Mesenchymal stem cell (in vitro differentiated cells and primary cell): ENCODE measurements at places on chromosomes 7 and 10.

GRCh38 chr10:74738985-74739567 lies 87.3 kb upstream of the KAT6B start:
- DNase-seq: peak; percentile 16
- peaks cover 3% of the 10 kb centered on the region for H3K4me1 ChIP-seq
- no peaks in the 10 kb centered on the region for H3K36me3 ChIP-seq
- no peaks in the 10 kb centered on the region for H3K27me3 ChIP-seq
- no peak overlapping the region for H3K27ac ChIP-seq

GRCh38 chr10:89204621-89205185 lies 2.4 kb downstream of the CH25H start:
- peaks cover 16% of the 10 kb centered on the region for H3K4me1 ChIP-seq
- H3K4me3 ChIP-seq: no peak overlapping the region
- no peak for DNase-seq
- H3K27me3 ChIP-seq: peaks cover 52% of the 10 kb centered on the region

DNA sequence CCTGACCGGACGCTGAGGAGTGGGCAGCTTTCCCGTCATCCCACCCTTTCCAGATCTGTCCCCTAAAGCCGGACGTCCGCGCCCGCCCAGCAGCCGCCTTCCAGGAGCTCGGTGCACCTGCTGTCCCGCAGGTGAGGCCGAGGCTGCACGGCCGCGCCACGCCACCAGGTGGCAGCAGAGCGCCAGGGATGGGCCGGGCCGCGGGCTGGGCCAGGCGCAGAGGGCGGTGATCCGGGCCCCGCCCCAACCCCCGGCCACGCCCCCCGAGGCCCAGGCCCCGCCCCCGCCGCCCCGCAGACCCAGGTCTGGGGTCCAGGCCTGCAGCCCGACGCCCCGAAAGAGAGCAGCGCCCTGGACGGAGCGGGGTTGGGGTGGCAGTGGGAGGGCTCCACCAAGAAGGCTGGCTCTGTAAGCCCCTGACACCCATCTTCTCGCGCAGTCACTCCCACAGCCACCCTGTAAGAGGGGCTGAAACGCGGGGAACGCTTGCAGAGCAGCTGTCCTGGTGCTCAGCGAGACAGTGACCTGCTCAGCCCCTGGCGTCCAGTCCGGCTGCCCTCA lies 32.2 kb downstream of the FOXL3 start:
- peaks cover 20% of the 10 kb centered on the region for H3K4me1 ChIP-seq
- no peak overlapping the region for H3K4me3 ChIP-seq
- peak; percentile 28 for DNase-seq
- H3K27me3 ChIP-seq: peaks cover 30% of the 10 kb centered on the region

DNA sequence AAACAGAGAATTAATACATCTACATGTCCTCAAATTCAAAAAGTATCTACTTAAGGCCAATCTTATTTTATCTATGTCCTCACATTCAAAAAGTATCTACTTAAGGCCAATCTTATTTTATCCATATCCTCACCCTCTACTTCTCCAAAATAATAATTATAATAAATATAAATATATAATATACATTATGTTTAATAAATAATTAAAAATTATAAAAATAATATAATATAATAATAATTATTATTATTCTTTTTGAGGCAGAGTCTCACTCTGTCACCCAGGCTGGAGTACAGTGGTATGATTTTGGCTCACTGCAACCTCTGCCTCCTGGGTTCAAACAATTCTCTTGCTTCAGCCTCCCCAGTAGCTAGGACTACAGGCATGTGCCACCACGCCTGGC lies 784.9 kb downstream of the DNAJB9 start:
- no peak overlapping the region for H3K4me3 ChIP-seq
- no peak overlapping the region for H3K27ac ChIP-seq
- no peaks in the 10 kb centered on the region for H3K4me1 ChIP-seq
- no peaks in the 10 kb centered on the region for H3K27me3 ChIP-seq
- no peak for DNase-seq
- H3K36me3 ChIP-seq: no peaks in the 10 kb centered on the region

DNA sequence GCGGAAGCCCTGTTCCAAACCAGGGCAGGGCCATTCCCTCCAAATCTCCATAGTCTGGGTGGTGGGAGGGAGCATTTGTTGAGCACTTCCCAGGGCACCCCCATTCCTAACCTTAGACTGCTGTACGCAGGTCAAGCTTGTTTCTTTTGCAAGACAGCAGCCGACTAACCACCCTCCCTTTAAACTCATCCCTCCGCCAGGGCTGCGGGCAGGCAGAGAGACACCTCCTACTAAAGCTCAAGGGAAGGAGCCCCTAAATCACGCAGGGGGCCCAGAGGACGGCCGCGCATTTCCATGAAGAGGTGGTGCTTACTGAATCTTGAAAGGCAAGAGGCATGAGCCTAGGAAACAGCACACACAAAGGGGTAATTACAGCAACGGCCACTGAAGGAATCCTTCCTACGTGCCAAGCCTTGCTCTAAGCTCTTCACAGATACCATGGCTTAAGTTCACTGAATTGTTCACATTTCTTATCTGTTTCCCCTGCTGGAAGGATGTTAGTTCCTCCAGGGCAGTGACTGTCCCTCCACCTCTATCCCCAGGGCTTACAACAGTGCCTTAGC lies 90.0 kb downstream of the PROSER2 start:
- no peak overlapping the region for H3K27ac ChIP-seq
- H3K36me3 ChIP-seq: no peaks in the 10 kb centered on the region
- no peak overlapping the region for H3K4me3 ChIP-seq
- no peak for DNase-seq
- H3K4me1 ChIP-seq: peaks cover 3% of the 10 kb centered on the region
- H3K27me3 ChIP-seq: peaks cover 18% of the 10 kb centered on the region

- no peaks in the 10 kb centered on the region for H3K36me3 ChIP-seq
- H3K4me1 ChIP-seq: no peaks in the 10 kb centered on the region
- no peak overlapping the region for H3K27ac ChIP-seq
- no peak for DNase-seq
- H3K27me3 ChIP-seq: peaks cover 3% of the 10 kb centered on the region
Observed at GRCh38 chr10:83961620-83962019, 177.7 kb upstream of the GHITM start.
